ENCODE measurements at places on chromosomes 4 and X.

GRCh38 chr4:88458104-88458740 is 1.3 kb downstream of the HERC5 start:
- DNase-seq: no peak

GRCh38 chr4:40238700-40239548 is 42.1 kb downstream of the RHOH start:
- DNase-seq: peak; percentile 72

DNA sequence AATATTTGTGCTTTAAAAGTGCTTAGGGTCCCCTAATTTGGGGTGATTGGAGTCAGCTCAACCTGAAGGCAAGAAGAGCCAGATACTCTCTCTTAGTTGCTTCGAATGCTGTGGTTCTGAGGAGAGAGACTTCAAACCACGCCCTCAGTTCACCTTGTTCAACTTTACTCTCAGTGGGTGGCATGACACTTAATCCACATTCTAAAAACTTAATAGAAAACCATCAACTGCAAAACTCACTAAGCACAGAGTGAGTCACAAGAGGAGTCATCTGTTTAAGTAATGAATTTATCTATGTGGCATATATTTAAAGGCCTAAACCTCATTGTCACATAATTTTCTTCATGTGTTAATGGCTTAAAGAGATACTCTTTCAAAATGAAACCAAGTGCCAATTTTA is 99.5 kb upstream of the SLC4A4 start:
- DNase-seq: no peak

DNA sequence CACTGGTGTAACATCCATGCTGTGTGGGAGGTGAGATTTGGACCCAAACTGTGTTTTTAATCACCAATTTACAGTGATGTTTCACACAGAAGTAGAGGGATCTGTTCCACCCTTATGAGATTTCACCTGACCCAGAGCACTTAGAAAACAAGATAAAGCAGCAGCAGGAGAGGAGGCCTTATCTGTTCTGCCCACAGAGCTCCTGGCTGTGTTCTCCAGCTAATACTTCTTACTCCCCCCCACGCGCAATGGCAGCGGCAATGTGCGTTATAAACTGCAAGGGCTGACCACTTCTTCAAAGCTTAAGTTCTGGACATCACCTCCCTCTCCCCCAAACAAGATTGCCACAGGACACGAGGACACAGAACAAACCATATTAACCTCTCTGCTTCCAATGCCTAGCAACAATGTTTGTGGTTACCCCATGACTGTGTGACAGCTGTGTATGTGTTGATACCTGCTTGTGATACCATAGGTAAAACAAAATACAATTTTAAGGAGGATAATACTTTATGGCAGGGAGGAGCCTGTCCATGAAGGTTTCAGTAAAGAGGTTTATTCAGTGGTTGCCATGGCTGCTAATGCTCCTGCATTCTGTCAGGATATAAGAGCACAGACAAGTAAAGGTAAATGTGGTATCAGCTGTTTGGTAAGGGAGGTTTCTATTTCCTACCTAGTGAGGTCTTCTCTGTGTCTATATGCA is 210.0 kb downstream of the SOWAHB start:
- DNase-seq: no peak

DNA sequence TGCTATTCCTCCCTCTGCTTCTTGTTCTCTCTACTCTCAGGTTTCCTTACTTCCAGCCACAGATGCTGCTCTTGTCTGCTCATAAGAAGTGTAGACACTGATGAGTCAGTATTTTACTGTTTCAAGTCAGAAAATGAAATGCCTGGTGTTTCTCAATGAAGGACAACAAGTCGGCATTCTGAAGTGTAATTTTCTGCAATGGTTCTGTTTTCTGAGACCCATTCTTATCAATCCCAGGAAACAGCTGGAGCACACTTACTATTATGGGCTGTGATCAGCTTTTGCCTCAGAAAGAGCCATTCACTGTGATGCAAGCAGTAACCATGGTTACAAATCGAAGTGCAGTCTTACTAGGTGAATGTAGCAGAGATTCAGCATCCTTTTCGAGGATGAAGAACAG is 42.0 kb downstream of the SLC4A4 start:
- no peak for DNase-seq

GRCh38 chr4:156558373-156559025 is 413.1 kb downstream of the PDGFC start:
- no peak for DNase-seq

DNA sequence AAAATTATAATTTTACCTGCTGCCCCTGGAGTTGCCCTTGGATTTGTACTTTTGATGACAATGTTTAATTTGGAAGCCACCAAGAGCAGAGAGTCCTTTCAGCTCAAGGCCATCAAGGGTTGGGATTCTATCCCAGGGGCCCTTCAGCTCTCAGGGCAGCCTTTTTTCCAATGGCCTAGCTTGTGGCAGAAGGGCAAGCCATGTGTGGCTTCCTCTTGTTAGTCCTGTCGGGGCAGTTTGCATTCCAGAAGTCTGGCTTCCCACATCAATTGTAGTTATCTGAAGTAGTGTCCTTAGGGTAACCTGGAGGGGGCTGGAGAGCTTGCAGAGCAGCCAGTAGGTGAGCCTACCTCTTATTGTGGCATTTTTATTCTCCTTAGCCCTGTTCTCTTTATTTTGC is 569.4 kb downstream of the TRAM1L1 start:
- DNase-seq: no peak

DNA sequence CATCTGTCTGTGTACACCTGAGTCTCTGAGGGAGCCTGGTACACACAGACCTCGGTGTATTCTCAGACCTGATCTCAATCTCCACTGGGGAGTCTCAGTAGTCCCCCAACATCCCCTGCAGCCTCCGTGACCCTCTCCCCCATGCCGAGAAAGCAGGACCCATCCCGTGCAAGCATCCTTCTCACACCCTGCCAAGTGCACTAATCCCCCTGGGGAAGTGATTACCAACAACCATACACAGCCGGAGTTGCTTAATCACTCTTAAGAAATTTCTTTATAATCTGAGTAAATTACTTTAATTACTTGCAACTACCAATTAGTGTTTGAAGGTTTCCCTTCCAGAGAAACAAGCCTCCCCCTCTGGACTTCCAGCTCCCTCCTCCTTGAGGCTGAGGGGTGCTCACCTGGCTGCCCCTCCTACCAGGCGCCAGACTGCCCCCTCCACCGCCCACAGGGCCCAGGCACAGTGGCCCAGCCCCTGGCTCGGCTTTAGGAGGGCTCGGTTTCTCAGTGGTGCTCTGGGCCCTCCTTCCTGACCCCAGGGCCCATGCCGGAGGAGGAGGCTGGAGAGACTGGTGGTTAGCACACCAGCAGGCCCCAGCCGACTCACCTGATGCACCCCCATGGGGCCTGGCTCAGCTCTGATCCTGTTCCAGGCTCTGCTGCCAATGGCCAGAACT is 43.8 kb downstream of the PJA1 start:
- no peak for DNase-seq

DNA sequence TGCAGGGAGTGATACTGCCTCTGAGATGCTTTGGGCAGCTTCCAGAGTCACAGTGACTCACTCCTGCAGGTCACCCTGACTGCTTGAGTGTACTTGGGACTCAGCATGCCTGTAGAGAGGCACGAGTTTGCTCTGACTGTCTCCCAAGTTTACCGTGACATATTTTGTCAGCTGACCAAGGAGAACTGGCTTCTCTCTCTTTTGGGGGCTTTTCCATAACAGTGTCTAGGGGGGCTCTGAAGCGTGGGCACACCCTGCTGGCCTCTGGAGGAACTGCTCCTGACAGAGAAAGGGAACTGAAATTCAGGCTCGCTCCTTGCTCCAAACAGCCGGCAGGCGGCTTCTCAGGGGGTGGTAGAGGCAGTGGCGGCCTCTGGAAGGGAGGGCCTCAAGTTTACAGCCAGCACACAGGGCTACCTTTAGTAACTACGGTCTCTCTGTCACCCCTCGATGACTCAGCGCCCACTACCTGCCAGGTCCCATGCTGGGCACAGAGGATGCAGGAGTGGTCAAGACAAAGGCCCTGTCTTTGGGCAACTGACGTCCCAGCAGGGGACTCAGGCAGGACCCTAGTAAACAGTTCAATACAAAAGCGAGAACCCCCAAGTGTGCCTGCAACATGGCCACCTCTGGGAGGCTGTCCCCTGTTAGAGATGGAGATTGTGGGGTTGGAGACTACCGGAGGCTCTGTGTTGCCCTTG is 17.8 kb downstream of the ZNF185 start:
- DNase-seq: no peak

- no peak for DNase-seq
These were observed 621.5 kb upstream of the HTR2C start for GRCh38 chrX:113962343-113962742.

- no peak for DNase-seq
These were observed 34.1 kb downstream of the EXOC1 start for GRCh38 chr4:55887594-55887993.

DNA sequence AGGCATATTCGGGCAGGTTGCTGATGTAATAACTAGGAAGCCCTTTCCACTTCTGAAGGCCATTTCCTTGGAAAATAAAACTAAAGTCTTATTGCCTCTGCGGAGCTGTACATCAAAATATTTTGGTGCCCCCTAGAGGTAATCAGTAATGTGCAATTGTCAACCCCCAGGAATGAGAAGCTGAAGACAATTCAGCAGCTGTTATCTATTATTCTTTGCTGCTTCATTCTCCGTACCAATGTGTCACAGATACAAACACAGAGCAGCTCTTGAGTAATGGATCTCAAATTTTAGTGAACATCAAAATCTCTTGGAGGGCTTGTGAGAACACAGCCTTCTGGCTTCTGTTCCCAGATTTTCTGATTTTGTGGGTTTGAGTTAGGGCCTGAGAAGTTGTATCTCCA is 3.5 kb upstream of the SLIT2 start:
- DNase-seq: no peak

GRCh38 chr4:16669036-16669435 is 229.4 kb downstream of the LDB2 start:
- DNase-seq: no peak

DNA sequence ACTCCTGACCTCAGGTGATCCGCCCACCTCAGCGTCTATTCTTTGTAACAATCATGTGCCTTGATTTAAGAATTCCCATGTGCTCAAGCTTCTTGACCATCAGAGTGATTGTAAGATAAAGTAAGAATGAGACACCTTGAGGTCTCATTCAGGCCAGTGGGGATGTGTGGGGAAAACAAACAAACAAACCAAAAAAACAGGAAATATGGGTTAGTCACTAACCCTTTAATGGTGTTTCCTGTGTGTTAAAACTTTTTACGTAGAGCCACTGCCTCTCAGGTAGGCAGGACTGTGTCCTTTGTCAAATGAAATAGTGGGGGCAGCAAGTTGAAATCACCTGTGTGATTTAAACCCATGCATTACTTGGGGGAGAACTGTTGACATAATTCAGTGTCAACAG is 91.5 kb upstream of the DHRSX start:
- DNase-seq: no peak

DNA sequence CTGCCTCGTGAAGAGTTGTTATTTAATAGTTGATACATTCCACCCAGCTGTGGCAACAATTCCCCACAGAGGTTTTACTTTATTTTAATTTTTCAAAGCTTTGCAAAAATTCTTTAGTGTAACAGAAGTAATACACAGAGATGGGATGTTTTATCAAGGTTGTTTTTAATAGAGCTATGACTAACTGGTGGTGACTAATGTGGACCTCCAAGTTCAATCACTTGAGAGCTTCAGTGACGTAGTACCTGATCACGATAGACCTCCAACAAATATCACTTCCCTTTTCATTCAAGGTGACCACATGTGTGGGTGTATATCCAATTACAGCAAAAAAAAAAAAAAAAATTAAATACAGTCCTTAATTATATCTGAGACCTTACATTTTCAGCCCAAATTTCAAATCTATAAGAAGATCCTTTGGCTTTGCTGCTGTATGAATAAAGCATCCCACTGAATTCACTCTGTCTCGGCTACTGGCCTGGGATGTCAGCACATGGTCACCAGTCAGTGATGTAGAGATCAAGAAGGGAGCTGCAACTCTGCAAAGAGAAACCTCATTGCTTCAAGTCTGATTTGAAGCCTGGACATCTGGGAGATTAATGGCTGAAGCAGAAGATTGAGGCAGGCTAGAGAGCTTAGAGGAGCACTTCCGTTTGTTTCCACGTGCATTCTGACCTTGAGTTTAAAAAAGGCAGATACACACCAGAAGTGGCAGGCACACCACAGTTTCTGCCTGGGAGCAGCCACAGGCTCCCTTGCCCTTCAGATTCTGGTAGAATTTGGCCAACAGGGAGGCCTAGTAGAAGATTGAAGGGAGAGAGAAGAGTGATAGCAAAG is 345.9 kb upstream of the NOCT start:
- DNase-seq: no peak

GRCh38 chr4:102141842-102142241 is 203.4 kb downstream of the SLC39A8 start:
- DNase-seq: no peak

- DNase-seq: no peak
These were observed 4.0 kb upstream of the PRDM5 start for GRCh38 chr4:120926358-120927025.

DNA sequence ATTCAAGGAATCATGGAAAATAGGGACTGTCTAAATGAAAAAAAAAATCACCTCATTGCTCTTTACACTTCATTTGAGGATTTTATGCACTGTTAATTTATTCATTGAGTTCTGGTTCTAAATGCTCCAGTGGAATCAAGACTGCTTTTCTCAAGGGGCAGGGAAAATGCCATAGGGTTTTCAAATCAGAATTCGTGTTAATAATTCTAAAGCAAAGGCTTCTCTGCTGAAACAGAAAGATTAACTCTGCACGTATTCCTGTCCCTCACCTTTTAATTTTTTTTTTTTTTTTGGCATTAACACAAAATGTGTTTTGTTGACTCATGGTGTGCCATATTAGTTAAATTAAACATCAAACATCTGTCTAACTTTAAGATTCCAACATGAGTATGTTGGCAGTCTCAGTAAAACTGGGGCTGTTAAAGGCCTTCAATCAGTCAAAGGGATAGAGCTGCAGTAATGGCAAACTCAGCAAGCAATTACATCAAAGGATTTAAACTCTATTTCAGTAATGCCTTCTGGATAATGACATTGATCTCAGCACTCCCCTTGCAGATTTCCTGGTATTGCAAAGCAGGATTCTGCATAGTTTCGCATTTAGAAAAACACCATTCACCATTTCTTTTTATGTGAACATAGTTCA is 878.1 kb downstream of the RAPGEF2 start:
- no peak for DNase-seq

- DNase-seq: no peak
These were observed 225.1 kb downstream of the NR3C2 start for GRCh38 chr4:148216866-148217814.

DNA sequence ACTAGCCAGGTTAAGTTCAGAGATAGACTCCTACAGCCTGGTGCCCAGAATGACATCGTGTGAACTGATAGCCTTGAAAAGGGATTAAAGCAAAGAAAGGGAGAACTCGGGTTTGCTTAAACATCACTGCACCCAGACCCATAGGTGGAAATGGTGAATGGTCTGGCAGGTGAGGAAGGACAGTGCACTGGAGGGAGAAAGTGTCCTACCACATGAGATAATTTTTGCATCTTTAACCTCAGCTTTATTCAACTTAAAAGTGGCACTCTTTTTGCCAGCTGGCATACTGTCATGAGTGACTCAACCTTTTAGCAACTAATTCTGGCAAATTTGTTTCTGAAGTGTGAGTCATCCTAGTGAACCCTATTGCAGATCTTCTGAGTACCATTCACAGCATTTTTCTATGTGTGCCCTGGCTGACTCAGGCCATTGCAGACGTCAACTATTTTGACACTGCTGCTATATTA is 53.0 kb upstream of the DAPP1 start:
- peak; percentile 17 for DNase-seq

GRCh38 chrX:1423215-1423614 is 29.5 kb downstream of the ASMTL start:
- DNase-seq: no peak

- no peak for DNase-seq
These were observed 149.0 kb downstream of the AASDH start for GRCh38 chr4:56238251-56238650.

Measured in activated naive CD4-positive, alpha-beta T cell treated with anti-CD3 and anti-CD28 coated beads, Interleukin-2, amount 50 U/mL, for 16 hours (primary cell).